Spinal cord (tissue), 10 donors: ENCODE measurements at places on chromosomes 3 and 15.

DNA sequence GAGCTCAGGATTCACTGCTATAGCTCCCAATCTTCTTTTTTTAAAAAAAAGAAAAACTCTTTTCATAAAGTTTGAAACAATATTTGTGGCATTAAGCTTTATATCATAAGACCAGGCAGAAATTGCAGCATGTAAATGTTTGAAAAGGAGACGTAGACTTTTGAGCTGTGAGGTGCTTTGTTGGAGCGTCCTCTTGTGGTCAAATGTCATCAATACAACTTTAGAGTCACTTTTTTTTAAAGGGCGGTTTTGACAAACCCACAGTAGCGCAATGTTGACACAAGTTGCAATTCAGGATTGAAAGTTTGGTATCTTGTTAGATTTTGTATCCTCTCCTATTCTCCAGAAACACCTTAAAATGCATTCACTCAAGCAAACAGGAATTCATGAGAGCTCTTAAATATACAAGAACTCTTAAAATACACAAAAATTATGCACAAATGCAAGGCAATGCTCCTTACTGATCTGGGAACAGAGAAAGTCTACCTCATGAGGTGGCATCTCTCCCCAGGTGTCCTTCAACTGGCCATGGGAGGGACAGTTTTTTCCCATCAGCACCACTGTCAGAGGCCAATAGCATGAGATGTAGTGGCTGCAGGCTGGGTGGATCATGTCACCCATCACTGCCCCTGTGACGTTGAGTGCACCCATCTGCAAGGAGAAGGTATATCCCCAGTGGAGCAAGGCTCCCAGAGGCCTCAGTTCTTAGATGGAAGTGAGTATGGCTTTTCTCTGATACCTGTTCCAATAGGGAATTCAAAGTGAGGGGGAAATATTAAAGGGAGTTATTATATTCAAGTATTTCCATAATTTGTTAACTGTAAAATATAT is 70.7 kb downstream of the ANXA2 start:
- peak; percentile 87 for DNase-seq

GRCh38 chr3:114175204-114175987 is 3.5 kb downstream of the DRD3 start:
- no peak for DNase-seq

GRCh38 chr3:29140666-29141065 is 140.2 kb upstream of the RBMS3 start:
- peak; percentile 47 for DNase-seq

DNA sequence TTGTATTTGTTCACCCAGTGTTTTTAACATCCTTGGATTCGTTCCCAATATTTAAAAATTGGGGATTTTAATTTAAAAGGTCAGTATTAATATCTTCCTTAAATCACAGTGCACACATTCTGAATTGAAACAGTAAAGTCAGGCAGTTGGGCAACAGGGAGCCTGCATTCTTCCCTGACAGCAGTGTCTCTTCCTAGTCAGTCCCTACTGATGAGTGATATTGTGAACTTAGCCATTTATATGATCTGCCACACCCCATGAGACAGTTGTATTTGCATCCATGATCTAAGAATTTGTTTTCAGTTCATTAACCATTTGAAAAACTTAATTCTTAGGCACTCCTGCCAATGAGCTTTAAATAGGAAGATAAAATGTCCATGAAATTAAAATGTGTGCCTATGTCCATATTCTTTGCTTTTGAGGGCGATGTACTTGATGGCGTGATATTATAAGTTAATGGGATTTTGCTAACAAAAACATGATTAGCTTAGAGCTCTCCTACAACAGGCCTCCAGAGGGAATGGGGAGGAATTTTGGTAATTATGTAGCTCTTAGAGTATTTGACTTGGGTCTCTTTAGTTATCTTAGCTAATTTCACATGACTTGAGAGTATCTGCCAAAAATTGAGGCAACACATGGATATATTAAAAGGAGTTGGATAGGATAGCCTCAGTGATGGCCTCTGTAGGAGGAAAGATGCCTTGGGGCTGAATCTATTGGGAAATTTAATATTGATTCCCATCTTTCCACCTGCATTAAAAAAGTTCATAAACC is 219.3 kb downstream of the PTPRG start:
- peak; percentile 44 for DNase-seq

- no peak for DNase-seq
These were observed 584.3 kb downstream of the ROBO1 start for GRCh38 chr3:79183496-79183895.

- DNase-seq, result no peak
These were observed 122.4 kb downstream of the LSAMP start for GRCh38 chr3:116322750-116323375.

DNA sequence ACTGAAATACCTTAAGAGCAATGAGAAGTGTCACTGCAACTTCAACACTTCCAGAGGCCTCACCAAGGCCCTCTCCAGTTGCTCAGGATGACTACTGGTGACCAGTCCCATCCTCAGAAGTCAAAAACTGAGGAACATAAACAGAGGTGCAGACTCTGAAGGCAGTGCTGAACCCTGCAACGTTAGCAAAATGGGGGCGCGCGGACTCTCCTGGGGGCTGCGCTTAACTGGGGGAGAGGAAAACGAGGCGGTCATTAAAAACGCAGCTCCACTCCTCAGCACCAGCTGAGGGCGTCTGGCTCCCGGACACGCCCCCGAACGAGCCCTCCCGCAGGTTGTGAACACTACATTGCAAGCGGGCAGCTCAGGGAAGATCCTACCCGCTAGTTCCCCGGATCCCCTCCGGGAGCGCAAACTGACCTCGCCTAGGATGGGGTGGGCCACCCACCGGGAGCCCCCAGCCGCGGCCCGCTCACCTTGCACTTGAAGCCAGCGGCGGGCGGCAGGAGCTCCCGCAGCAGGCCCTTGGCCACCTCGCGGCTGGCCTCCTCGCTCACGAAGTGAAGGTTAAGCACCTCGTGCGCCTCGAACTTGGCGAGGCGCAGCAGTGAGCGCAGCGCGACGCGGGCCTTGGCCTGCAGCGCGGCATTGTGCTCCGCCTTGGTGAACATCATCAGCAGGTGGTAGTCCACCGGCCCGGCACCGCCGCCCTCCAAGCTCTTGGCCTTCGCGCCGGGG is 711 bp downstream of the XXYLT1 start:
- DNase-seq, result no peak

DNA sequence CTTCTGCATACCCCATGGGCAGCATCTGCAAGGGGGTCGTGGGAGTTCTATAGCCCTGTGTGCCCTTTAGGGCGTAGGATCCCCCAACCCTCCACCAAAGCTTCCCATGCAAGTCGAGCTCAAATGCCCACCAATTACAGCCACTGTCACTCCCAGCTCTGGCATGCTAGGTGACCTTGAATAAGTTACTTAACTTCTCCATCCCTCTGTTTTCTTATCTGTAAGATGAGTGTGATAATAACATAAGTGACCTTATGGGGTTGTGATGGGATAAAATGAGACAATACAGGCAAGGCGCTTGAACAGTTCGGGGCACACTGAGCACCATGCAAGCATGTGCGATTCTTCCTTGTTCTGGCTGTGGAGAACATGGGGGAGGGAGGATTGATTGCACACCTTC is 74.8 kb upstream of the POMGNT2 start:
- DNase-seq, result no peak

DNA sequence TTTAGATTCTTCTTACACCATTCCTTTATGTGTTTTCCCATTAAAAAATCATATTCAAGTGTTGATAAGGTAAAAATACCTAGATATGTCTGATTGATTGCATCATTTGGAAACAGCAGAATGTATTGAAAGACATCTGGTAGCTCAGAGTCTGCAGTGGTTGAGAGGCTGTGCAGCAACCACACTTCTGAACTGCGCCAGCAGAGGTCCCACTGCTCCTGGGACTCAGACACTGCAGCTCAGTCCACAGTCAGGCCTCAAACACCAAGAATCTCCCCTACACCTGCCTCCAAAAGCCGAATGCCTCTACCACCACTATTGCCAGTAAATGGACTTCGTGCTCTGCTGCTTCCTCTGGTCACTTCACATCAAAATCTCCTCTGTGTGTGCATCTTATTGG is 176.9 kb upstream of the LMCD1 start:
- no peak for DNase-seq

DNA sequence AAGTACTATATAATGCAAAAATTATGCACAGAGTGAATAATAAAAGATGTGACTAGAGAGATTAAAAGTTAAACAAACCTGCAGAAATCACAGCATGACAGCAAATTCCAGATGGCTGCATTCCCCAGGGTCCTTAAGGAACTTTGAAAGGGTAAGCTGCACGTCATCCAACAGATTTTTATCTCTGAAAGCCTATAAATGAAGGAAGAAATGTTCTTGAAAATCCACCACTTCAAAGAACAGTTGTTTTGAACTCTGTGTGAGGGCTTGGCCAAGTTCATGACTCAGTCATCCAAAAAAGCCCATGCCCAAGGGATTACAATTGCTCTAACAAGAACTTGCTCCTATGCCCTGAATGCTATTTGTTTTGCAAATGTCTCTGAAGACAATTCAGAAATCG is 603.6 kb downstream of the PLOD2 start:
- DNase-seq, result no peak

DNA sequence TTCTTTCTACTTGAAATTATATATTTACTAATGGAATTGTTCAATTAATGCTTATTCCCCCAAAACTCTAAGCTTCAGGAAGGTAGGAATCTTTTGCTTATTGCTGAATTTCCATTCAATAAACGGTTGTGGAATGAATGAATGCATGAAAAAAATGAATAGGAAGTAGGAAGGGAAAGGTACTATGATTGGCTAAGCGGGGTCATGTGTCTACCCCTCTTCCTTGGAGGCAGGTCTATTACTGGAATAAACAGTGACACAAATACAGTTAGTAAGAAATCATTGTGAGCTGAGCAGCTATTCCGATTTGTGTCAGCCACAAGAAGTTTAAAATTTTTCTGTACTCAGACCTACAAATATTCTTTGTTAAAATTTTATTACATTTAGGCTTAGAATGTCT is 10.5 kb upstream of the TRA2B start:
- DNase-seq, result no peak

GRCh38 chr3:127320529-127321121 is 32.8 kb upstream of the PRR20G start:
- no peak for DNase-seq

- no peak for DNase-seq
These were observed 152.0 kb upstream of the PEX5L start for GRCh38 chr3:180188512-180189309.

- DNase-seq, result peak; percentile 64
These were observed 885 bp downstream of the CDV3 start for GRCh38 chr3:133574260-133574881.

- no peak for DNase-seq
These were observed 759 bp downstream of the GALNT15 start for GRCh38 chr3:16174976-16175901.

DNA sequence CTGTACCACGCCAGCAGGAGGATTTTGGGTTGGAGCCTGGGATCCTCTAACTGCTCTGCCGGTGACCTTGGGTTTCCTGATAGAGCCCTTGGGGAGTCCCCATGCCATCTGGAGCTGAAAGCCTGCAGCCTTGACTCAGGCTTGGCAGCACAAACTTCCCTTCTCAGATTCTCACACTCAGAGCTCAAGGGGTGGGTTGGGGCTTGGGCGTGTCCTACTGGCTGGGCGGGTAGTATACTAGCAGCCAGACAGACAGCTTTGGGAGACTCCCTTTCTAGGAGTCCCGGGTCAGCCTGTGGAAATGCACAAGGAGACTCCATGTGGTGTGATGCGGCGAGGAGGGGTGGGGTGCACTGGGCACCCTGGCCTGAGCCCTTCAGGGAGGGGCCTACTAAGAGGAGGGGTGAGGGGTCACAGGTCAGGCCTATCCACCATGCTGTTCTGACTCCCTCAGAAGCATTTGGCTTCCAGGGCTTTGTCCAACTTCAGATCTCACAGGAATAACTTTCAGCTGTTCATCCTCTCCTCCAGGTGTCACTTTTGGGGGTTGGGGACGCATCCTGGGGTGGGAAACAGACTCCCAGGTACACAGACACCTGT is 21.6 kb upstream of the PLXNA1 start:
- DNase-seq, result no peak

- DNase-seq, result no peak
These were observed 156.4 kb downstream of the LRRC28 start for GRCh38 chr15:99407716-99408115.

DNA sequence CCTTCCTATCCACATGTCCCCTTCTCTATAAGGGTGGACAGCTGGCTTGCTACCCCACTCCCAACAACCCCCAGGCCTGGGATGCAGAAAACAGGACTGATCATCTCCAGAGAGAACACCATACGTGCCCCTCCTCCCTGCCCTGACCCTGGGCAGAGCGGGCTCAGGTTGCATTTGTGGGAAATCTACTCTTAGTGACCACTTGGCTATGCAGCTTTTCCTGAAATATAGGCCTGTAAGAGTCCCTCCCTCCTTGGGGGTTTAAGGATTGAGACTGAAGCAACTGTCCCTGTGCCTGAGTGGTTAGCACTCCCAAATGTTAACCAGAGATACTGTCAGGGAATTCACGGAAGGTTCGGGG is 11.7 kb downstream of the SH2D7 start:
- no peak for DNase-seq

GRCh38 chr15:79970181-79970580 is 815 bp downstream of the BCL2A1 start:
- DNase-seq, result no peak

DNA sequence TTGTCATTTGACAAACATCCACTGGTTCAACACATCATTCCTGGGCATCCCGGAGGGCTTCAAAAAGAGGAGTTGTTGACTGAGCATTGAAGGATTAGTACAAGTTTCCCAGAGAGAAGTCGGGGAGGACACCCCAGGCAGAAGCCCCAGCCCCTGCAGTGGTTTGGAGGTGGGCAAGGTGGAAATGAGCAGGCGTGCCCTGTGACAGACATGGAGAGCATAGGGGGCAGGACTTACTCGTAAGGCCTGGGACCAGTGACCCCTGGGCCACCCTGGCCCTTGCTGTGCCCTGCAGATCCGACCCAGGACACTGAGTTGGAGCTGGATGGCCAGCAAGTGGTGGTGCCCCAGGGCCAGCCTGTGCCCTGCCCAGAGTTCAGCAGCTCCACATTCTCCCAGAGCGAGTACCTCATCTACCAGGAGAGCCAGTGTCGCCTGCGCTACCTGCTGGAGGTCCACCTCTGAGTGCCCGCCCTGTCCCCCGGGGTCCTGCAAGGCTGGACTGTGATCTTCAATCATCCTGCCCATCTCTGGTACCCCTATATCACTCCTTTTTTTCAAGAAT is 5.9 kb downstream of the PARP3 start:
- DNase-seq, result no peak

DNA sequence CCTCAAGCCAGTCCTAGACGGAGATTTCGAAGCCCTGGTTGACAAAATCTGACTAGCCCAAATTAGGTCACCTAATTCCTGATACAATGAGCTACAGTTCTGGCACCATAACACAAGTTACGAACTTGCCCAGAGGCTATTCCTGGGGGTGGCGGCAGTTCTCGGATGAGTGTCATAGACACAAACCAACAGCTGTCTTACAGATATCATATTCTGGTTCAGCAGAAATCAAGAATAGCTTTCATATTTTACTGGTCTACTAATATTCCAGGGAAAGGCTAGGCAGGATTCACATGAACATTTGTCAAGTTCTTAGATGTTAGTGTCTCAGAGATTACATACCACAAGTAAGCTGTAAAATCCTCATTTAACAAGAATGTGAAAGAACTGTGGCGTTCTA is 8.8 kb downstream of the ANAPC13 start:
- DNase-seq, result no peak
